ENCODE measurements at places on chromosomes 1 and 21.

GRCh38 chr1:15953791-15954241 lies 22.1 kb downstream of the ZBTB17 start:
- no peak for DNase-seq

GRCh38 chr1:15701784-15702183 lies 17.7 kb downstream of the PLEKHM2 start:
- DNase-seq = no peak

DNA sequence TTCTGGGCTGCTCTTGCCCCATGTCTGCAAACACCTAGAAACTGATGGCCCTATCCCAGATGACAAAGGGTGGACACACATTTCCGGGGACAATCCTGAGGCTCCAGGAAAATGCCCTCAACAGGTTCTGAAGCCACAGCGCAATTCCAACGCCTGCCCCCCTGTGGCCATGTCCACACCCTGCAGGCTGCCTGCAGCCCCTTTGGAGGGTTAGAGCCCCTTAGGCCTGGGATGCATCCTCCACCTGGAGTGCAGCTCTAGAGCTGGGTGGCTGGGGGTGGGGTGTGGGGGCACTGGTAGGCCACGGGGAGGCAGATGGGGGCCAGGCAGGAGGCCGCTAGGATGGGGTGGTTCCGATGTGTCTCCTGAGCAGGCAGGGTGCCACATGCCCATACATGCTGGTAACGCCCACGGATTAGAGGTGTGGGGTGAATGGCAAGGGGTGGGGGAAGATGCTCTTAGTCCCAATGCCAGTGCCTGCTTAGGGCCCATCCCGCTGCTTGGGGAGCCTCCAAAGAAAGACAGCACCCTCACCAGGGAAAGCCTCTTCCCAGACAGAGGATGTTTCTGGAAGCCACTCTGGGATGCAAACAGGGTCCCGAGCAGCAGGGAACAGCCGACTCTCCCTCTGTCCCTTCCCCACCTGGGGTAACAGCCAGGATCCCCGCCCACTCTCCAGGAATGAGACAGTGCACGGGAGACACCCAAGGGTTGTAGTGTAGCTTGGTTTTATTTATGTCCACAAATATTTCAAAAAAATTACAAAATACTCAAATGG lies 34.0 kb downstream of the SLC45A1 start:
- DNase-seq = no peak

GRCh38 chr21:45766501-45766900 lies 123.0 kb downstream of the PCBP3 start:
- DNase-seq = no peak

GRCh38 chr1:32703479-32704291 lies 1.1 kb upstream of the SYNC start:
- peak; percentile 96 for DNase-seq

DNA sequence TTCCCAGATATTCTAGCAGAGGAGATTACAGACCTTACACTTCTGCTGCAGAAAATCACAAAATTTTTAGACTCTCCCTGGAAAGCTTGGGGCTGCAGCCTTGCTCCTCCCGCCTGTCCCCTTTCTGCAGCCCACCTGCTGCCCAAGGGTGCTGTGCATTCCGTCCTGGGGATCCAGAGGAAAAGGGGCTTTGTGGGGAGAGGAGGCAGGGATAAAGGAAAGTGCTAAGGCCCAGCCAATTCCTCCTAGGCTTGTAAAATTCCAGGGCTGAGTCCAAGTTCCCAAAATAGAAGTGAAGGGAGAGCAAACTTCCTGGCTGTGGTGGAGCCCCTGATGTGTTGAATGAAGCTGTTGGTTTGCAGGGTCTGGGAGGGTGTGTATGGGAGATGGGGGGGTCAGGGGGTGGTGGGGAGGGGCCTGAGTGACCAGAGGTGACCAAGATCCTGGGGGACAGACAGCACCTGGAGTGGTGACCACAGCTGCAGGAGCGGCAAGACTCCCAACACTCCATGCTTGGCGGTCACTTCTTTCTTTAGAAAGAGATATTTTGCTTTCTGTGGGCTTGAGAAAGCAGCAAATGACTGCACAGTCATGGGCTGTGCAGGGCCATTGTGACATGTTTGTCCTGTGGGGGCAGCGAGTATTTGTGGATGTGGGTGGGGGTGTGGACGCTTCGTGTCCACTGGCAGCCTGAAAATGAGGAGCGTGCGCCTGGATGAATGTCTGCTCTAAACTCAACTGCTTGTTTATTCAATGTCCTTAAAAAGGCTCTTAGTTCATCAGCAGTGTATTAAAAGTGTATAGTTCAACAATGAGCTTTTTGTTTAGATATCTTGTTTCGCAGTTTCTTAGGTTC lies 68.4 kb downstream of the TLR5 start:
- no peak for DNase-seq

DNA sequence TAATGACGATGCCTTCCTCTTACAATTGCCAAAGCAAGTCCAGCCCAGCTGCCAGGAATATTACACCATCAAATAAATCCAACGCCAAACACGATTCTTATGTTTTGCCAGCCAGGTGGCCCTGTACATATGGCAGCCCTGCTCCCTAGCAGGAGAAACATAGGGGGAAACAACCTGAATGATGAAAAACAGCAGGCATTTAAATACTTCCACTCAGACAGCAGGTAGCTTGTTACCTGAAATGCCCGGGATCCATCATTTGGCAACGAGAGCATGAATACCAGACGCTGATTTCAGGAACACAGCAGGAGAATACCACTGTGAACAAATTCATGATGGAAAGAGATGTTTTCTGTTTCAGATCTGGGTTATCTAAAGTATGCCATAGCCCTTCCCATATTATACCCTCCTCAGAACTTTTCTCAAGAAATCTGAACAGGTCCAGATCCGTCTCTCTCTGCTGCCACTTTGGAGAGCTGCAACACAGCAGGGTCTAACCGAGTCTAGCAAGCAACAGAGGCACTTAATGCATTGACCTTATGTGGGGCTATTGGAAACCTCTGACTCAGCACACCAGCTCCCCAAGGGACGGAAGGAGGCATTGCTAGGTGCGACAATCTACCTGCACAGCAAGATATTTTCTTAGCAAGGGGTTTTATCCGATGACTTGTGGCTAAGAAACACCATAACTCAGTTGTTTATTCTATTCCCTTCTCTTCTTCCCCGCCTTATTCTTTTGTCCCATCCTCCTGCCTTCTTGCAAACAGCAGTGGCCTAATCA lies 166.3 kb downstream of the BARHL2 start:
- no peak for DNase-seq

DNA sequence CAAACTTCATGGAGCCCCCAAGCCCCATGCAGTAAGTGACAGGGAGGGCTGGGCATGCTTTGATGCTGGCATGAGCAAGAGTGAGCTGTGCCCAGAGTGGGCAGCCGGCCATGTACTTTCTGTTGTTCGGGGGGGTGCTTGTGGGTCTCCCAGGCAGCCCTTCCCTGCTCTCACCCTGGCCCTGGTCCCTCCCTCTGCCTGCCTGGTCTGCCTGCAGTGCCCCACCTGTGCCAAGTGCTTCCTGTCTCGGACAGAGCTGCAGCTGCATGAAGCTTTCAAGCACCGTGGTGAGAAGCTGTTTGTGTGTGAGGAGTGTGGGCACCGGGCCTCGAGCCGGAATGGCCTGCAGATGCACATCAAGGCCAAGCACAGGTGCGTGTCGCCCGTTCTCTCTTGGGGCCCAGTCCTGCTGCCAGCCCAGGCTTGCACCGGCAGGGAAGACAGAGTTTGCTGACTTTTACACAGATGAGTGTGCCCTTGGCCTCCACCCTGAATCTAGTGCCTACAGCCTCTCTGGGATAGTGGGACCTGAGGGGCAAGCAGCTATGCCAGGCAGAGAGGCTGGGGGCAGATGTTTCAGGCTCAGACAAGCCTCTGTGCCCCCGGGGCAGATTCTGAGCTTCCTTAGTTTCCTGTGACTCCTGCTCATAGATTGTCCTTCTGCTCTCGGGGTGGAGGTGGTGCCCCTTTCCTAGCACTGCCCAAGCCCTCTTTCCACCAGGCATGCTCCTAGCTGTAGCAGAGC lies 7.6 kb downstream of the ZBTB48 start:
- DNase-seq = no peak

DNA sequence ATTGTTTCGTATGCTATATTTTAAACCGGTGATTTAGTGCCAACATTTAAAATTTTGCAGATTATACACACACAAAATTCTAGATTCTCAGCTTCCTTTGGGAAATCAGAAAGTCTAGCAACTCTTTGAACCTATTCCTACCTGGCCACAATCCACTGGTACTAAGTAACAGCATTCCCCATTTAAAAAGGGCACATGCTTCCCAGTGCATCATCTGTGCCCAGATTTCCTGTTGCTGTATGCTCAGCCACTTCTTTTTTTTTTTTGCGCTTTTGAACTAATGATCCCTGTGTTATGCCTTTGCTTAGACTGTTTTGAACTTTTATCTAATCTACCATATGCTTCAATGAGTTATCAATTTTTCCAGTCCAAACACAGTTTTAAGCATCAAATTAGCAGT lies 548.4 kb downstream of the PLPP3 start:
- no peak for DNase-seq

DNA sequence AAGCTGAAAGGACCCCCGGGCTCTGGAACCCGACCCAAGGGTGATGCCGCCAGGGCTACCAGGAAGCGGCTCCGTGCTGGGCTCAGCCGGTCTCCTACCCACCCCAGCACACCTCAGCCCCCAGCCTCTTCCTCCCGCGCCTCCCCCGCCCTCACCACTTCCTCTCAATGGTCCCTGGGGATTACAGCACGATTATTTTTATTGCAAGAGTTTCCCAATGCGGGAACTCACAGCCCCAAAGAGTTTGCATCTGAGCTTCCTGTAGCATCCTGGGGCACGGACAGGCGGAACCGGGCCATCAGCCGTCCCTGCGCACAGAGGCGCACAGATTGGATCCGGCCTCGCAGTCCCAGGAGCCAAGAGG lies 8.7 kb upstream of the SLX9 start:
- peak; percentile 88 for DNase-seq

Measured in AG10803 (cell line).